ENCODE measurements at places on chromosomes 6 and 20.

DNA sequence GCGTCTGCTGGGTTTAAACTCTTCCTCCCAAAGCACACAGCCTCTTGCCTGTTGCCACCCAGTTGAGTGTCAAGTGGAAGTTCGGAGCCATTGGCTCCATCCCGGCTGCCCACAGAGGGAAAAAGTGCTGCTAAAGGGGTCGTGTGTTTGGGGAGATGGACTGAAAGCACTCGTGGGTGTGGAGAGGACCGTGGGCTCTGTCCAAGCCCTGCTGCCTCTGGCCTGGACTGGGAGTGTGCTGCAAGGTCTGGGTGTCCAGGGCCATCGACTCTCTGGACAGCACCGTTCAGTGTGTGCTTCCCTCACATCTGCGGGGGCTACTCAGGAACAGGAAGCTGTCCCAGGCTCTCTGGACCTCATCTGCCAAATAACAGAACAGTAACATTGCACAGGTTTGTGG is 269.3 kb downstream of the DLL1 start:
- no peak for DNase-seq

DNA sequence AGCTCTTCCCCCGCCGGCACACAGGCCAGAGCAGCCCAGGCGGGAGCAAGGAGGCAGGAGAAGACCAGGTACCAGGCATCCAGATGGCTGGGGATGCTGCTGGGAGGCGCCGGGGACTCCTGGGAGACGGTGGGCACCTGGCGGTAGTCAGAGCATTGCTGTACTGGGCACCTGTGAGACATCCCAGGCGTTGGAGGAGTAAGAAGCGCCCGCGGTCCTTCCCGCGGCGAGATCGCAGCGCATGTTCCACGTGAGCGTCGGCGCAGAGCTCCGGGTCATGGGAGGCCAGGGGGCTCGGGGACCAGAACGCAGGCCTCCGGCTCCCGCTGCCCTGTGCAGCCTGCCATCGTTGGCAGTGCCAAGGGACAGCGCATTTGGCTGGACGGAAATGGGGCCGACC is 293.7 kb upstream of the CDYL start:
- DNase-seq: no peak

GRCh38 chr20:47878601-47879027 is 93.3 kb upstream of the SULF2 start:
- DNase-seq: no peak

DNA sequence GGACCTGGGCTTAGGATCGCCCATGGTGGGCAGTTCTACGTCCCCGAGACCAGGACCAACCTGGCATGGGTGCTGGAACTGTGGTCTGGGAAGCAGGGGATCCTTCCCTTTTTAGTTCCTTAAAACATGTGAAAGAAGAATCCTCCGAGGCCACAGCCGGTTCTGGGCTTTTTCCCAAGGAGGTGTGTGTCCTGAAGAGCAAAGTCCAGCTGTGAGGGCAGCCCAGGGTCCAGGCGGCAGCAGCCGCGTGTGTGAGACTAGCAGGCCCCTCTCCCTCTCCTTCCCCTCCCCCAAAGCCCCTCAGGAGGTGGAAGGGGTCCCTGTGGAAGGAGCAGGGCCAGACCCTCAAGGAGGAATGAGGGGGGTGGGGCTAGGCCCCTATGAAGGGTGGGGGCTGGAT is 35.1 kb upstream of the PCMTD2 start:
- DNase-seq: no peak

GRCh38 chr6:90610301-90610750 is 23.5 kb upstream of the MAP3K7 start:
- peak; percentile 66 for DNase-seq

Measured in lung (tissue), 17 donors.